HCT116 (cell line): ENCODE measurements at places on chromosomes 3 and 15.

DNA sequence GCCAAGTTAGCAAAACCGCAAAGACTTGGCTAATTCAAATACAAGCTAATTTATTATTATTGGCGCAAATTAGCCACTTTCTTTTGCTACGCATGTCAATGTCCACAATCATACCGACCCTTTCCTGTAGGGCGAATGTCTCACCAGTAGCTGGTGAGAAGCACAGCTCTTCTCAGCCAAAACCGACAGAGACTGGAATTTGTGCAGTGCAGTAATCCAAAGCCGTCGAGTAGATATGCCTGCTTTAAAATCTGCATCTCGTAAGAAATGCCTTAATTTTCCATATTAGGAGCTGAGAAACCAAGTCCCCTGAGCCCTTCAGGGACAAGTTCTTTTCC lies 614 bp upstream of the MINDY2 start:
- no peak for DNase-seq

GRCh38 chr3:44031387-44032380 lies 210.0 kb upstream of the TOPAZ1 start:
- DNase-seq = no peak

GRCh38 chr3:168511428-168512014 lies 415.8 kb upstream of the GOLIM4 start:
- no peak for DNase-seq

DNA sequence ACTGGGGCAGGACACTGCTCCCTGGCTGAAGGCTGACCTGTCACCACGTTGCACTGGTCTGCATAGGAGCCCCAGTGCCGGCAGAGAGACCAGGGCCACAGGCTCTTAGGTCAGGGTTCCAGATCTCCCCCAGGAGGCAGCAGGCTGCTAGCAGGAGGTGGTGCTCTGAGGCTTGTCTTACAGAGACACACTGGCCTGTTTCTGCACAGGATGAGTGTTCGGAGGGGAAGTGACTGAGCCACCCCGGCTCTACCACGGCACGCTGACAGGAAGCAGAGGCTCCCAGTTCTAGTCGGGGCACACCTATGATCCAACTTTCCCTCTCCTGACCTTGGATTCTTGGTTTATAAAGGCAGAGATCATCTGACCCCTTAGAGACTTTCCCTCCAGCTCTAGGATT lies 8.6 kb downstream of the FBXL22 start:
- no peak for DNase-seq

DNA sequence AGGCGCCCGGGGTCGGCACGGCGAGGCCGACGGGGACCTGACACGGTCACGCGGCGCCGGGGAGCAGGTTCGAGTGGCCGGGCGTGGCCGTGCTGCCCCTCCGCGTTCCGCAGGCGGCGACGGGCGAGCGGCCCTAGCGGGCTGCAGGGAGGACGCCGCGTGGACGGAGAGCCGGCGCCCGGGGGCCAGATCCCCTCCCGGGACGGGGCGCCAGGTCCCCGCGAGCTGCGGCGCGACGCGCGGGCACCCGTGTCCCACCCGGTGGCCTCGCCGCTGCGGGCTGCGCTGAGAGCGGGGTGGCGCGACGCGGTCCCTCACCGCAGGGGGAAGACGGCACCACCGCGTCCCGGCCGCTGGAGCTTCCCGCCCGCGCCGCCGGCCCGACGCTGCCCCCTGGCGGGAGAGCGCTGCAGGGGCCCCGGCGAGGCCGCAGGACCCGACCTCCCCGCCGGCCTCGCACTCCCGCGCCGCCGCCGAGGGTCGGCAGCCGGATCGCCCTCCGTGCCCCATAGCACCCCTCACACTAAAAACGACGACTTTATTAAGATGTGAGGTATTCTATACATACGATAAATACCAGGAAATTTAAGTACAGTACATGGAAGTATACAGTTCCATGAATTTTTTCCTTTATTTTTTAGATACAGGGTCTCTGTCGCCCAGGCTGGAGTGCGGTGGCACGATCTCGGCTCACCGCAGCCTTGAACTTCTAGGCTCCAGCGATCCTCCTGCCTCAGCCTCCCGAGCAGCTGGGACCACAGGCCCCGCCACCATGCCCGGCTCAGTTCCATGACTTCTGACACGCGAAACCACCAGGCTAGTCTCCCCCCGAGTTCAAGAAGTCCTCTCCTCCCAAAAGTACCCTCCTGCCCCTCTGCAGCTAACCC lies 1.3 kb upstream of the PIGZ start:
- DNase-seq = no peak

GRCh38 chr3:114362815-114363214 lies 69.0 kb downstream of the TIGIT start:
- peak; percentile 33 for DNase-seq
